ENCODE measurements at places on chromosomes 7 and 10.

- no peak overlapping the region for H3K4me3 ChIP-seq
- no peaks in the 10 kb centered on the region for H3K36me3 ChIP-seq
- no peaks in the 10 kb centered on the region for H3K27me3 ChIP-seq
- DNase-seq = no peak
- peaks cover 27% of the 10 kb centered on the region for H3K4me1 ChIP-seq
Measured at GRCh38 chr10:132263866-132264265, 43.9 kb downstream of the STK32C start.

DNA sequence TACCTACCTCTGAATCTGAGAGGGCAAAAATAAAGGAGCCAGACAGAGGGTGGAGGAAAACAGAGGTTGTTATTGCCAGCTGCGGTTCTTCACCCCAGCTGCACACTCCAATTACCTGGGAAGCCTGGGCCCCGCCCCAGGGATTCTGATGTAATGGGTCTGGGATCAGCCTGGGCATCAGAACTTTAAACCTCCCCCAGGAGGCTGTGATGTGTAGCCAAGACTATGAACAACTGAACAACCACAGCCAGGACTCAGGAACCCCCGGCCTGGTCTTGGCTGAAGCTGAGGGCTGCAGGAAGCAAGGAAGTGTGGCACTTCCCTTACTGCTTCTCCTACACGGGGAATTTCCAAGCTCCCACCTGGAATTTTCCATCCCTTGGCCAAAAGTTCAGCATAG, 89.3 kb downstream of the HIP1 start:
- no peaks in the 10 kb centered on the region for H3K4me1 ChIP-seq
- DNase-seq = no peak
- H3K4me3 ChIP-seq = no peak overlapping the region
- no peaks in the 10 kb centered on the region for H3K36me3 ChIP-seq
- H3K27me3 ChIP-seq = no peaks in the 10 kb centered on the region

GRCh38 chr7:112452102-112452888, 2.0 kb downstream of the IFRD1 start:
- H3K36me3 ChIP-seq = peaks cover 2% of the 10 kb centered on the region
- H3K4me1 ChIP-seq = peaks cover 38% of the 10 kb centered on the region

DNA sequence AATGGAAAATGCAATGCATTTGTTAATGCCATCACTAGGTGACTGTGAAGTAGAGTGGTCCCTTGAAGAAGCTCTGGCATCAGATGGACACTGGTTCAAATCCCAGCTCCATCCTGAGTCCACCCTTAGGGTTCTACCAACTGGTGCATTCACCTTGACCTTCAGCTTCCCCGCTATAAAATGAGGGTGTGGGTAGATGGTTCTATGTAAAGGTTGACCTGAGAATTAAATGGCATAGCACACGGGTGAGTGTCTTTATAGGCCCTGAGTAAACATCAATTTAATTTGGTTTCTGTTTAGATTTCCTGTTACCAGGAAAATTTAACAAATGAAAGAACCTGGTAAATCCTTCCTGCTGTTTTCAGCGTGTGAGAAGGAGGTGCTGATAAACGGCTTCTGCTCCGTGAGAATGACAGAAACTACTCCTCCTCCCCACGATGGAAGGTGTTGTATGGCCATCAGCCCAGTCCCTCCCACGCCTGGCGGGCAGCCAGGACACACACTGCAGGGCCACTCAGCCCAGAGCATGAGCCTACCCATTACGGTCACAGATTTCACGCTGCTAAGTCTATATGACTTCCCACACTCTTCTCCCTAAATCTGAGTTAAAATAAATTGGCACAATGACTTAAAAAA, 210.1 kb downstream of the TNS3 start:
- H3K36me3 ChIP-seq = no peaks in the 10 kb centered on the region
- H3K4me1 ChIP-seq = no peaks in the 10 kb centered on the region
- DNase-seq = no peak

DNA sequence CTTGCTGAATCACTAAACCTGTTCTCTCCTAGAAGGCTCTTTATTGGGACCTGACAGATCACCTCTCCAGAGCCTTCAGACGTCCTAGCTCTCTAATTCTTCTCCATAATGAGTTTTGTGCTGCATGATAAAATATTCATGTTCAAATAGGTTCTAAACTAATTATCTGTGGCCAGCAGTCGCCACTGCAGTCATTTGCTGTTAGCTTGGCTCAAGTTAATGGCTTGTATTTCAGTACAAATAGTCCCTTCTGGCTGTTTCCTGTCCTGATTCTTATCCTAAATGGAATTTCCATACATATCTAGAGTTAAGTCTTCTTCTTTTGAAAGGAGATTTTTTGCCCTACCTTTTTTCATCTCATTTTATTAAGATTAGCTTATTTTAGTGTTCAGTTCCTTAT, 303.2 kb downstream of the EXOC4 start:
- DNase-seq = no peak
- H3K36me3 ChIP-seq = peaks cover 2% of the 10 kb centered on the region

Measured in T-helper 17 cell (primary cell).